Pulmonary artery endothelial cell (primary cell): ENCODE measurements at places on chromosomes 2 and 18. TPM values are rescaled to one million over a fixed set of nuclear protein-coding genes. Genes with fewer than 3 reads are reported as not detected.

DNA sequence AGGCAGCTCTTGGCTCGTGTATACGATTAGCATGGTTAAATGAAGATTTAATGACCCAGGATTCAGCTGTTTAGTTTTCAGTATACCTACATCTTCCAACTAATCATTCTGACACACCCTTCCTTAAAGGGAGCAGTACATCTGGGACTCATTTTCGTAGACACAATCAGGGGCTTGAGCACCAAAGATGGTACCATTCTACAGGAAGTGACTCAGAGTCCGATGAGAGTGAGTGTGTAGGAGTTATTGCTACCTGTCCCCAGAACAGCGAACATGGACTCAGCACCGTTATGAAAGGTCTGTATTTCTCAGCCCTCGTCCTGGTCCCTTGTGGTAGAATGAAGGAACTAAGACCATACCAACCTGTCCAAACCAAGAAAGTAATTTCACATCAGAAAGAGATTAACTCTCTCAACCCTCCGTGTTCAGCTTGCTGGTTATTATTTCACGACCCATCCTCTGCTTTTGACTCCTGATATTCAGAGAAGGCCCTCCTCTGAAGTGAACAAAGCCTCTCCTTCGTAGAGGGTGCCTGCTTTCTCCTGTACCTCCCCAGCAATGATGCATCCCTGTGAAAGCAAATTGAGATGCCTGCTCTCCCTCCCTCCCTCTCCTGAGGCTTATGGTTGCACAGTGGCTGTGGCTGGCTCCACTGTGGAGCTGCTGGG is 214.8 kb downstream of the MTX2 start:
- DNase-seq = no peak

DNA sequence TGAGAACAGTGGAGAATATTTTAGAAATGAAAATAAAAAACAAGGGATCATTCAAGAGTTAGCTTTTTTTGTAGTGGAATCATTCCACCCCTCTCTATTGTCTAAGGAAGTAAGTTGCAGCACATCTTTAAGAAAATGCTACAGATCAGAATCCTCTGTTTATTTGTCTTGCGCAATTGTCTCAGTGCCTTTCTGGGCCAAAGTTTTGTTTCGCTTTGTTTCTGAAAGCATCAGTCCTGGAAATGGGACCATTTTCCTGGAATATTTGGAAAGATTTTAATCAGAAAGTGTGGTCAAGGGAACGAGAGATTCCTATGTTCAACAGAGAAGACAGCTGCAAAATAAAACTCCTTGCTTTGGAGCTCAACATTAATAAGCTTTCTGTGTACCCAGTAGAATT is 74.0 kb downstream of the NRXN1 start:
- no peak for DNase-seq

ATP6V1B1 gene
- not detected in 2 replicates for total RNA-seq

GRCh38 chr2:170766693-170767092 is 3.5 kb upstream of the ERICH2 start:
- no peak for DNase-seq

SLC16A14 gene
- total RNA-seq = 0.21 and 0.26 TPM in 2 replicates

DNA sequence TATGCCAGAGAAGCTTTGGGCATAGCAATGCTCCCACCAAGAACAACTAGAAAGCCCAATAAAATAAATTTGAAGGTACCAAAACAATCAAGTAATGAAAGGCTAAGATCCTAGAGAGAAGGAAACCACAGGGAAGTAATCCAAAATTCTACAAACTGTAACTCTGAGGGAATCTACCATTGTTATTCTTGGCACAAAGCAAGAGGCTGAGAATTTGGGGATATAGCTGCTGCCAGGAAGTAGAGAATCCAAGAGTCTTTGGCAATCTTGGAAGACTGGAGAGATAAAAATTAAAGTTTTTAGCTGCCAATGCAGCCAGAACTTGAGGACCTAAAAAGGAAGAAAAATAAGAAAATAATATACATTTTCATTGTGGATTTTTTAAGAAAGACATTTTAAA is 68.5 kb downstream of the PIGN start:
- DNase-seq = no peak

DNA sequence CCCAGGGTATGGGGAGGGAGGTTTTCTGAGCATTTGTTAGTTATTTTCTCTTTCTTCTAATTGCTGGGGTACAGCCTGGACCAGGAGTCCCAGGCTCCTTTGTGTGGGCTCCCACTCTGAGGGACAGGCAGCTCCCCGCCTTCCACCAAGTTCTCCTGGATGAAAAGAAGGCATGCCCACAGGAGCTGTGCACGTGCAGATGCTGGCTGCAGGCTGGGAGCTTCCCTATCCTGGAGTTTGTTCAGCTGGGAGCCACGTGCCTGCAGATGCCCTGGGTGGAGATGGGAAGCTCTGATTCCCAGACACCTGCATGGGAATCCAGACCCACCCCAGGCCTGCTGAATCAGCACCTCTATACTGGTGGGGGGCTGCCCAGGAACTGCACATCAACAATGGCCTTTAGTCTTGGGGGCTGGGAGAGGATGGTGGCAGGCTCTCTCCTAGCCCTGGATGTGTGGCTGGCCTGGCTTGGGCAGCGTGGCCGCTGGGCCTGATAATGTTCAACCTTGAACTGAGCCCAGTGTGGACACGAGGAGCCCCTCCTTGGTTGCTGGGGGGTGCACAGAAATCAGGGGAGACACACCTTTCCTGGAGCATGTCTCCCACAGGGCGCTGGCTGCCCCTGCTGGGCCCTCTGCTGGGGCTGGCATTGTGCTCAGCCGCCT is 233.6 kb upstream of the HS6ST1 start:
- no peak for DNase-seq

- DNase-seq = no peak
These were observed 5.0 kb upstream of the CHST10 start for GRCh38 chr2:100422320-100423055.

CFAP221 gene
- total RNA-seq = 1.1 TPM in 1 of 2 replicates, not detected in the other

DNA sequence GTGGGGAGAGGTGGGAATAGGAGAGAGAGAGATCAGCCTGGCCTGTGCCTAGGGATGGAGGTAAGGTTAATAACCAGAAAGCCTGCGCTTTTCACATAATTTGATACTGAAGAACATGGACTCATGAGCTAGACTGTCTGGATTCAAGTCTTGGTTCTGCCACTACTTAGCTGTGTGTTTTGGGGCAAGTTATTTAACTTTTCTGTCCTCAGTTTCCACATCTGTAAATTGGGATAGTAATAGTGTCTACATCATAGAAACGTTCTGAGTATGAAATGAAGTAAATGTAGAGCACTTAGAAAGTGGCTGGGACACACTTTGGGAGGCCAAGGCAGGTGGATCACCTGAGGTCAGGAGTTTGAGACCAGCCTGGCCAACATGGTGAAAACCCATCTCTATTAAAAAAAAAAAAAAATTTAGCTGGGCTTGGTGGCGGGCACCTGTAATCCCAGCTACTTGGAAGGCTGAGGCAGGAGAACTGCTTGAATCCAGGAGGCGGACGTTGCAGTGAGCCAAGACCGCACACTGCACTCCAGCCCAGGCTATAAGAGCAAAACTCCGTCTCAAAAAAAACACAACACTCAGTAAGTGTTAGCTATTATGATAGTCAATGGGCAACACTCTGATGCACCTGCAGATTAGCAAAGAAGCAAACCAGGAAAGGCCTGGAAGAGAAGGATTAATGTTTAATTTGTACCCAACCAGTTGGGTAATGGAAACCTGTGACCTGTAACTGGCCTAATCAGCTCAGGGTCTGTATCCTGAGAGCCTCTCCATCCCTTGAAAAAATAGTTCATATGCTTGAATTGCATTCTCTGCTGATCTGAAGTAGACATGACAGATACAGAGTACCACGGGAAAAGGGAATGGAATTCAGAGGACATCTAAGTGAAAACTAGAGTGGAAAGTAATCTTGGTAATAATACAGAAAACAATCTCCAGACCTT is 6.8 kb downstream of the GALM start:
- DNase-seq = no peak

GRCh38 chr18:75159646-75160356 is 49.1 kb downstream of the PTGR3 start:
- no peak for DNase-seq

- no peak for DNase-seq
These were observed 81.6 kb downstream of the SH3RF3 start for GRCh38 chr2:109210431-109211200.

GRB14 gene
- total RNA-seq = 3.9 and 4.3 TPM in 2 replicates

- DNase-seq = no peak
These were observed 15.2 kb upstream of the LBH start for GRCh38 chr2:30216157-30216556.

ERMN gene
- total RNA-seq = not detected in 2 replicates

GRCh38 chr2:188573453-188573852 is 281.8 kb downstream of the GULP1 start:
- no peak for DNase-seq

DNA sequence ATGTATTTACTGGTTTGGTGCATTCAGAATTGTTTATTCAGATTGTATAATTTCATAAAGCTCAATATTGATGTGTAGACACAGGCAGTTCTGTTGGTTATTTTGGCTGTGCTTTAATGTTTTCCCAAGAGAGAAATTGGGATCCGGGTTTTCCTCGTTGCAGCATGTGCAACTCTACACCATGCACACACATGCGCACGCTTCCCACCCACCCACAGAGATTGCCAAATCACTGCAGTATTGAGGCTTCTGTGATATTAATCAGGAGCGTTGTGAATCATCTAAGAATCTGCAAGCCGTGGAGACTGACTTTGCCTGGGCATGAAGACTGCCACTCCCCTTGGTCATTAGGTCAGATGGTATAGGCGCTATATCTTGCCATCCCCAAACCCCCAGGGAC is 571.5 kb downstream of the SLC4A3 start:
- no peak for DNase-seq

LIMS2 gene
- 5.7 and 12.4 TPM in 2 replicates for total RNA-seq

DNA sequence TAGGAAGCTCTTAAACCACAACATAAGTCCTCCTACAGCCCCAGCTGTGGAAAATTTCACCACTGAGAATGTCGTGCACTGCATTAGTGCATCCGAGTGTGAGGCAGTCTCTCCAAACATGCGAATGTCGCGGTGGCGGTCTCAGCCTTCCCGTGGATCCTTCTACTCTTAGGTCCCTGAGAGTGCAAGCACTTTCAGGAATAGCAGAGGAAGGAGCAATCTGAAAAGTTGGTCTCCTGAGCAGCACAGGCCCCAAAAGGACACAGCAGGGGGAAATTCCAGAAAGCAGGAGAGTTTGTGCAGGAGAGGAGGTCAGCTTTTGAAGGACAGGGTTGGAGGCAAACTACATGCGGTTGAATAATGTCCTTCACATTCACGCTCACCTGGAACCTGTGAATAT is 440.5 kb upstream of the SMIM21 start:
- no peak for DNase-seq

STK39 gene
- 3.9 and 5.1 TPM in 2 replicates for total RNA-seq

GRCh38 chr18:28036488-28036887 is 140.4 kb downstream of the CDH2 start:
- no peak for DNase-seq

DNA sequence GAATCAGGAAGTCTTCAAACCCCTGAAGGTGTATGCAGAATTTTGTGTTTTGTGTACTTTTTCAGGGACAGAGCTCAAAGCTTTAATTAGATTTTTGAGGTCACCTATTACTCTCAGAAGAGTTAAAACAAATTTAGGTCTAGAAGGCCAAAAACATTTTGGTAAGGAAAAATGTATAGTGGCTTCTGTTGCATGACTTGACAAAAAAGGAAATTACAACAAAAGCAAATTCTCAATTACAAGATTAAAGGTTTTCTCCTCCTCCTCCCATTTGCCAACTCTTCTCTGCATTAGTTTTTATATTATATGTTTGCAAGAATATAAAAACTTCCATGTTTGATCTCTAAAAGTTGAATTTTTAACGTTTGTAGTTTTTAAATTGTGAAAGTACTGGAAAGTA is 4.0 kb downstream of the PIK3C3 start:
- DNase-seq = no peak

DNA sequence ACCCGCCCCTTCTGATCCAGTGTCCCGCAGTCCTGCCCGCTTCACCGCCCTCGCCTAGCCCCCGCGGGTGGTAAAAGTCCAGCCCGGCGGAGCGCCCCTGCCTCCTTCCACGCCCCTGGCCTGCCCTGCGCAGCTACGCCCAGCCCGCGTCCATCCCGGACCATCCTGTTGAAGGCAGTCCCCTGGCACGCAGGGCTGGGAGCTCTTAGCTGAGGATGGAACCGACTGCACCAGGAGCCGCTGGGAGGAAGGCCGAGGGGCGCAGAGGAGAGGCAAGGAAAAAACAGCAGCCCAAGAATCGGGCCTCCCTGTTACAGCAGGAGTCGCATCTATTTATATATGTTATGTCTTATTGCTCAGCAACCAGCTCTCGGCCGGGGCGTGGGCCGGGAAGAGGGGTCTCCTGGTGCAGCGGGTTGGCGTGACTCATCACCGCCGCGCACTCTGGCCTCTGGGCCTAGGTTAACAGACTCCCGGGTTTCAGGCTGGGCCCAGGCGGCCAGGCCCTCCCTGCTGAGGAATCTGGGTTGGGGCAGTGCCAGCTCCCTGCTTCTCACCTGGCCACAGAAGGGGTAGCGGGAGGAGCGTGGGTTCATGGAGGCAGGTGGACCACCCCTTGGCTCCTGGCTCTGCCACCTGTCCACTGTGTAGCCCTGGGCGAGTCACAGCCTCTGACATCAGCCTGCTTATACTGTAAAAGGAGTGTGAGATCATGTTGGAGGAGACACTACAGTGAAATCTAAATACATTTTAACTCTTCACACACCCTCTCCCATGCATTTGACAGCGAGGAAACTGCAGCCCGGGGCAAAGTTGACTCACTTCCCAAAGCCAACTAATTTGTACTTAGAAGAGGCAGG is 13.4 kb upstream of the MAP3K2 start:
- no peak for DNase-seq

ACADL gene
- total RNA-seq = not detected in 2 replicates

DNA sequence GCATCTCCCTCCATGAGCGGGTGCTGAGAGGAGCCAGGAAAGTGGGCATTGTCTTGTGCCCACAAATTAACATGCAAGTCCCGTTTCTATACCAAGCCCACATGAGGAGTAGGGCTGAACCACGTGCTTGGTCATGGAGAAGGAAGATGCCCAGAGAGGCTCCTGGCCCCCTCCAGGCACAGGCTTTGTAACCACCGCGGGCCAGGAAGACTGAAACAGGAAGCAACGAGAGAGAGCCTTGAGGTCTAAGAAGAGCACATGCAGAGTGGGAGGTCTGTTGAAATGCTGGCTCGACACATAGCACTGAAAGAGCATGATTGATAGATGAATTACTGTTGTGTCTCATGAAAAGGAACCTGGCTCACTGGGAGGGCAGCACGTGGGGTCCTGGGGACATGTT is 36.3 kb downstream of the VWA3B start:
- DNase-seq = no peak

C2orf78 gene
- not detected in 2 replicates for total RNA-seq

DNA sequence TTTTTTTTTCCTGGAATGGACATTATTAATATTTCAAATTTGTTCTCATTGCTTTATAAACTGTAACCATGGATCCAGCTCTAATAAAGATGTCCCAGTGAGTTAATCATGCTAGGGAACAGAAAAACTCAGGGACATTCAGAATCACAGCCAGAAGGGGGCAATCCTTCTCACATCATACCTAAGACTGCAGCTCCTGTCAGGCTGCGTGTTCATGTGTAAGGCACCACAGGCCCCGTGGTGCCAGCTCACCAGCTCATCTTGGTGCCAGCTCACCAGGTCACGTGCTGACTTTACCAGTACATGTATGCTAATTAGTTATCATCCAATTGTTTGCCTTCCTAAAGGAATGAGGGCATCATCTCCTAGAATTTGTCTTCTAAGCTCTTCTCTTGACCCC is 84.7 kb upstream of the NEDD4L start:
- peak; percentile 32 for DNase-seq
